ENCODE measurements at places on chromosomes 11 and 22. TPM values are rescaled to one million over a fixed set of nuclear protein-coding genes. Genes with fewer than 3 reads are reported as not detected.

ZNF215 gene
- 2.2 TPM for polyA plus RNA-seq

CEND1 gene
- 1.1 TPM for polyA plus RNA-seq

DNA sequence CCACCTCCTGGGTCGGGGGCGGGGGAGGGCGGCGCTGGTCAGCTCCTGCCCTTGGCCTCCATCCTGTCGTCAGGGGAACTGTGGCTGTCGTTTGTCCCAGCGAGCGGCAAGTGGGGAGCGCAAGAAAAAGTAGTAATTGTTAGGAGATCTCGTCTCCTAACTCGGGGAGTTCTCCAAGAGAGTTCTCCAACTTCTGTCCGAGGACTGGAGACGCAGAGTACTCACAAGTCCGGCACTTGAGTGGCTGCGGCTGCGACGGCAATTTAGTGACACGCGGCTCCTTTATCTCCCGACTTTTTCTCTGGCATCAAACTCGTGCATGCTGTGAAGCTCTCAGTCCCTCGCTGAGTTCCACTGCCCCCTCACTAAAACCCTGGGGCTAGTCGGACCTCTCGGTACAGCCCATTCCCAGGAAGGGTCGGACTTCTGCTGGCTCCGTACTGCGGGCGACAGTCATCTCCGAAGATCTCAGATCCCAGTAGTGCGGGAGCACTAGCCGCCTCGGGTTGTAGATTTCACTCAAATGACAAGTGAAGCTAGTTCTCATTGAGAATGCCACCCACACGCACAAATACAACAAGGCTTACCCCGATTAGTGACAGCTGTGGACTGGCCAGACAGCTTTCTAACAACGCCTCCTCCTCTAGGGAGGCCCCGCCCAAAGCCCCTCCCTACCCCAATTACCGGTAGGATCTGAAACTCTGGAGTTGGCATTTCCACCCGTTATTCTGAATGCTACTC is at the start of gene PGR:
PGR (minus strand) TSS at position 611 of the 741 bp plus-strand sequence. CDS start 743 bp downstream, outside the sequence.
- no peak for DNase-seq

PLEKHA7 gene
- polyA plus RNA-seq, result 42.9 TPM

GRCh38 chr11:6474806-6475500 is 1.2 kb upstream of the TRIM3 start:
- no peak for DNase-seq

DNA sequence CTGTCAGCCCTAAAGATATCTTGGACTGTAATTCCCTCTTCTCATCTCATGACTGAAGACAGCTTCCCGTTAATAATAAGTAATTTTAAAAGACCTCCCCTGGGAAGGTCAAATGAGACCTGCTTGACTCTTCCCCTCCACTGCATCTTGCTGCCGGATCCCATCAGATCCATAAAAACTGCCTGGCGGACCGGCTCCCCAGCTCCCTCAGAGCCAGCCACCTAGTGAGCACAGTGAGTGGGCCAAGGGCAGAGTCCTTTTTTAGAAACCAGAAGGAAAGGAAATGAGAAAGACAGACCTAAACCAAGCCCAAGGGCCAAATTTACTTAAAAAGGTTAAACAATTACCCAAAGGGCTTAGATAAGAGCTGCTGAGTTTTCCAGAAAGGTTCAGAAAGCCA is 595.3 kb downstream of the OPCML start:
- no peak for DNase-seq

PPP6R3 gene
- 128 TPM for polyA plus RNA-seq

- no peak for DNase-seq
Observed at GRCh38 chr11:74746868-74747267, 1.8 kb upstream of the RNF169 start.

DNA sequence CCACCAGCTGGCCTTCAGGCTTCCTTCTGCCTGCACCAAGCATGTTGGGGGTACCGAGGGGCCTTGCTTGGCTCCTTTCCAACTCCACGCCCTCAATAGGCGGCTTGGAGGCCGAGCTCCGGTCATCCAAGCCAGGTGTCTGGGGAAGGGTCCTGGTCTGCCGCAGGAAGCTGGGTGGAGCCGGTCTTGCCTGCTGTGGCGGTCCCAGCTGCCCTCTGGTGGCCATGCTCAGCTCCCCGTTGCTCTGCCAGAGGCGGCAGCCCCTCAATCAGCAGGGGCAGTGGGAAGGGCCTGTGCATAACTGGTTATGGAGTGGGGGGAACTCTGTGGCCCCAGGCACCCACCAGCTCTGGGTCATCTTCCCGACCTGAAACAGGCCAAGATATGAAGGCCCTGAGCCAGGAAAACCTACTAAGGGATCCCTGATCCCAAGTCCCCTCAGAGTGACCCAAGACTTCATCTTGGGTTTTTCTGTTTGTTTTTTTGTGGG is 3.2 kb downstream of the ARVCF start:
- DNase-seq, result no peak

DNA sequence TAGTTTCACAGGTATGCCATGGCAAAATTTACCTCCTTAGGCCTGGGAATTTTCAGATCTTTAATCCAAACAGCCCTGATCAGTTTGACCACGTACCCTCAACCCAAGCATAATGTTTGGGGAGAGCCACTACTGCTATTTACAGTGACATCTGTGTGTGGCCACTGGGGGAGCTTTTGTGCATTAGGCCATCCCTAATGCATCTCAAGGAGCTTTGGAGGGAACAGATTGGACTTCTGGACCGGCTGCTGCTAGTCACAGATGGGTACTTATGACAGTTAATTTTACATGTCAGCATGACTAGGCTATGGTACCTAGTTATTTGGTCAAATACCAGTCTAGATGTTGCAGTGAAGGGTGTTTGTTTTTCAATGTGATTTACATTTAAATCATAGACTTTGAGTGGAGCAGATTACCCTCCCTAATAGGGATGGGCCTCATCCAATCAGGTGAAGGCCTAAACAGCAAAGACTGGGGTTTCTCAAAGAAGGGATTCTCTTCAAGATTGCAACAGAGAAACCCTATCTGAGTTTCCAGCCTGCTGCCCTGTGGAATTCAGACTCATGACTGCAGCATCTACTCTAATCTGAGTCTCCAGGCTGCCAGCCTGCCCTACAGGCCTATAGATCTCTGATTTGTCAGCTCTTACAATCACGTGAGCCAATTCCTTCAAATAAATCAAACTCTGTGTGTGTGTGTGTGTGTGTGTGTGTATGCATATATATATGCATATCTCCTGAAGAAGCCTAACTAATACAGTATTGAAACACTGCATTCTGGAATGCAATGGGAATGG is 38.0 kb upstream of the GALNT18 start:
- no peak for DNase-seq

OR8A1 gene
- 0.03 TPM for polyA plus RNA-seq

MMP3 gene
- polyA plus RNA-seq, result not detected

GRCh38 chr22:37330200-37331033 is 48.1 kb downstream of the CYTH4 start:
- DNase-seq, result peak; percentile 61

GRCh38 chr22:17400305-17400704 is 31.0 kb downstream of the CECR2 start:
- no peak for DNase-seq

DNA sequence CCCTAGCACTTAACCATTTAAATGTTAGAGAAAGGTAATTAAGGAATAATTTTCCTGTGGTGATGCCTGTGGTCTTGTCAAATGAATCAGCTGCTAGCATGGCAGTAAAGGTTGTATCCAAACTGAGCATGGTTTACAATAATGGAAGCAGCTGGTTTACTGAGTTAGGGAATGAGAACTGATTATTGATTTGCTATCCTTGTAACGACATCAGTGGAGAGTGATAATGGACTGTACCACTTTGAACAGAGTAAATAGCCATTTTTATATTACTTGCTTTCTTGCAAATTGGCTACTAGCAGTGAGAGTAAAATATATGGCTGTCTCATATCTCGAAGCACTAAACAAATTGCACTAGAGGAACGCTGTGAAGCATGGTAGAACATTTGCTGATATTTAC is 589.0 kb upstream of the ANO5 start:
- DNase-seq, result no peak

AMPD3 gene
- 7.7 TPM for polyA plus RNA-seq

Data from left renal cortex interstitium (tissue), 4 donors.